ENCODE measurements at places on chromosomes 11 and 22.

GRCh38 chr22:43292630-43293018, 50.5 kb downstream of the SCUBE1 start:
- DNase-seq = no peak

DNA sequence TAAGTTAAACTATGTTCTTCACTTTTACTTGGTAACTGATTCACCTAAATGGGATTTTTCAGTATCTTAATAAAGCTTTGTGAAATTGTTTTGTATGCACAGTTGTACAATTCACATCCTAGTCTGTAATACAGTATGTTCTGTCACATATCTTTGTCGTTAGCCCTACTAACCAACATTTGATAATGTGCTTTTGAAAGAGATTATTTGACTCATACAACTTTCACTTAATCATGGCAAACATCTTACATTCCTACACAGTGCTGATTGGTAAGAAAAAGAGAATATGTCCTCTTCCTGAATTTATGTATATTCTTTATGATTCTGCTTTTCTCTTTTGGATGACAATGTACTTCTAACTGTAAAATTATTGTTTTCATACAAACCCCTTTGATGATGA, 234.5 kb downstream of the METTL15 start:
- no peak for DNase-seq

- no peak for DNase-seq
Measured at GRCh38 chr22:30718491-30718890, 23.8 kb downstream of the OSBP2 start.

DNA sequence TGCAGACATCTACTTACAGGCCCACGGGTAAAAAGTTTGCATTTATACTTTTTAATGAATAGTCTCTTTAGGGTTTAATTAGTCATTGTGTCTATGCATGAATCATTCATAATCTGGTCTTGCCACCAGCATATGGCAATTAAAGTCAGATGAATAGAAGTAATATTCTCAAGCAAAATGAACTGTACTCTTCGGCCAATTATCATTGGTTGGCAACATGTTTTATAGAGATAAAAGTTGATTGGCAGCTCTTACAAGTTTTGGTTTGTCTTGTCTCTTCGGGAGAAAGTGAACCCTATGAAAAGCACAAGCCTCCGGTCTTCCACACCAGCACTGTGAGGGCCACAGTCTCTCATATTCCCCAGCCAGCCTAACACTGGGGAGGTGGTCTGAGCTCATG, 97.8 kb downstream of the OSBP2 start:
- DNase-seq = no peak

GRCh38 chr22:46124383-46125144, 25.8 kb upstream of the PPARA start:
- DNase-seq = no peak

GRCh38 chr11:67054346-67054835, 2.3 kb upstream of the RHOD start:
- no peak for DNase-seq

DNA sequence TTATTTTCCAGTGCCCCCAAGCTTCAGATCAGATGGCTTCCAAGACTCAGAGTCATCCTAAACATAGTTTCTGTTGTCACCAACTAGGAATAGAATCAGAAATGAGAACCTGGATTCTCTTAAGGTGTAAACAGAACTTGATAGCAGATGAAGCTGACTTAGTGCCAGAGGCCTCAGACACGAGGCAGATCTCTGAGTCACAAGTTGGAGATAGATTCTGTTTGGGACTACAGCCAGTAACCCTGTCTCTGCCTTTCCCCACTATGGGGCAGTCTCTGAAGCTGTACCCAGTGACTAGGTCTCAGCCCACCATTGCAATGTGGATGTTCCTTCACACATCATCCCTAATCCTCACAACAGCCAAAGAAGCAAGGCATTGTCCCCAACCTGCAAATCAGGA, 25.4 kb downstream of the NEU3 start:
- no peak for DNase-seq

DNA sequence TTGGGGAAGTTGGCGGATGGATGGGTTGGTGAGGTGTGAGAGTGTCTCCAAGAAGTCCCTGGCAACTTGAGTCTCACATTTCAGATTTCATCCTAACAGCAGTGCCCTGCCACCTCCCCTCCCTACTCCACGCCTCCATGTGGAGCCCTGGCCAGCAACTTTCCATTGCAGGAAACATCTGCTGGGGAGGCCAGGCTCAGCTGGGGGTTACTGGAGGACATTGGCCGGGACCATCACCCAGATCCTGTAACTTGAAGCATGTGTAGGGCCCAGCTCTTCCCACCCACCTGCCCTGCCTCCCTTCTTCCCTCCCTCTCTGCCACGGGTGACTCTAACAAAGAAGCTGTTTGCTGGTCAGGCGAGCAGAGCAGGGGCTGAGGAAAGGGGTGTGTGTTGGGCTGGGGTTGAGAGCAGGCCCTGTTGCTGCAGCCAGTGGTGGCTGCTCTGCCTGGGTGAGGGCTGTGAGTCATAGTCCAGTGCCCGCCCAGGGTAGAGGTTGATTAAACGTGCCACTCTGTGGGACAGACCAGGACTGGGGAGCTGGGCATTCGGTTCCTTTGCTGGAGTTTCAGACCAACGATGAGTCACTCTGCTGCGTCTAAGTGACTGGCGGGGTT, 64.0 kb downstream of the SCN3B start:
- no peak for DNase-seq

DNA sequence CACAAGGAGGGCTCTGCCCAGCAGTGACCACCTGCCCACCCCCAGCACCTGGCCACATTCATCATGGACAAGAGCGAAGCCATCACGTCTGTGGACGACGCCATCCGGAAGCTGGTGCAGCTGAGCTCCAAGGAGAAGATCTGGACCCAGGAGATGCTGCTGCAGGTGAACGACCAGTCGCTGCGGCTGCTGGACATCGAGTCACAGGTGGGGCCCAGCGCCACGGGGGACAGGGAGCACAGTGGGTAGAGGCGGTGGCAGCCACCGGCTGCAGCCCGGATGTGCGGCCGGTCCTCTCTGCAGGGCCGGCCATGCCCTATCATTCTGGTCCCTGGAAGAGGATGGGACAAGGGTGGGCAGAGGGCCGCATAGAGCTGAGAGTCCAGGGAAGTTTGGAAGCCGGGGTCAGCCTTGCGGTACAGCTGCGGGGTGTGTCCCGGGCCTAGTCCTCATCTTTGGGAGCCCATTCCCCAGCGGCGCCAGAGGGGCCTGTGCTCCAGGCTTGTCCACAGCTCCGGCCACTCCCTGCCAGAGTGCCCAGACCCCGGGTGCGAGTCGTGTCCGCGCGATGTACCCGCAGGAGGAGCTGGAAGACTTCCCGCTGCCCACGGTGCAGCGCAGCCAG, 14.1 kb downstream of the EPS8L2 start:
- no peak for DNase-seq

DNA sequence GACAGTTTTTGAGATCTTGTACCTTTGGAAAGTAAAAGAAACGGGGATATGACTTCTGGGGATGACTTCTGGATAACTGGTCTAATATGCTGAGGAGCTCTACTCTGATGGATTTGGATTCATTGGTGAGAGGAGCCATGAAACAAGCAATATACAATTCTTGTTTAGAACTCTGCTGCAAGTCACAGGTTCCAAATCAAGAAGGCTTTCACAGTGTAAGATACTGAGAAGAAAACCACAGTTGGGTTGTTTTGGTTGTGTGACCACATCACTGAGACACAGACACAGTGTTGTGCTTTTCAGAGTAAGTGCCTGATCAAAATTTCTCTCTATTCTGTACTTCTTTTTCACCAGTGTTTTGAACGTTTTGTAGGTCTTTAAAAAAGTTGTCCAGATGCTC, 13.1 kb upstream of the UCP2 start:
- DNase-seq = no peak

- no peak for DNase-seq
Measured at GRCh38 chr11:2290351-2290841, 11.3 kb downstream of the C11orf21 start.

GRCh38 chr11:112806876-112807275, 154.3 kb upstream of the NCAM1 start:
- DNase-seq = no peak

DNA sequence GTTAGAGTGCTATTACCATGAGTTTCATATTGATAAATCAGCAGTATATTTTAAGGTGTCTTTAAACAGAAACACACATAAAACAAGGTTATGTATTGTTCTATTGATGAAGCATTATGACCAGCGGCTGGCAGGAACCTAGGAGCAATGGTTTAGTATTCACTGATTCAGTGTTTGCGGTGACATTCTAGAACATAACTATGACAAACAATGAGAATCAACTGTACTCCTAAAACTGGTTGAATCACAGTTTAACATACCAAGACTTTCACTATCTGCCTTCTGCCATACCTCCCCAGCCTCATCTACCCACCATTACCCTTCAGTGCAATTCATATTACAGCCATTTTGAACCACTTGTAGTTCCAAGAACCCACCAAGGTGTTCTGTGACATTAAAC, 8.8 kb downstream of the HOATZ start:
- no peak for DNase-seq

- DNase-seq = no peak
Measured at GRCh38 chr11:120648771-120649170, 137.2 kb downstream of the GRIK4 start.

GRCh38 chr22:48960980-48961660, 866.6 kb downstream of the BRD1 start:
- no peak for DNase-seq

DNA sequence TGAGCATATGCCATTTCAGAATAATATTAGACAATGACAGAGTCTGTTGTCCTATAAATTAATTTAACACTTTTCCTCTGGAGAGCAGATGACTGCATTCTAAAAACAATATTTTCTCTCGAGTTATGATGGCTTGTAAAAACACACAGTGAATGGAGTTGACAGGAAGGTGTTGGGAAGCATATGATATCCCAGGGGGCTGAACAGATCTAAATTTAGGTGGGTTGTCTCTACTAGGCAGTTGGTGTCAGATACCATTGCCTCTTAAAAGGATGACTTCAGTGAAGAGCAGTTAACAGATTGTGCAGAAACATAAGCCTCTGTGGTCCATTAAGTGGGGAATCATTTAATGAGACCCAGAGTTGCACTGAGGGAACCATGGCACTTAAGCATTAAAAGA, 30.7 kb downstream of the SVIP start:
- no peak for DNase-seq

- no peak for DNase-seq
Measured at GRCh38 chr22:40220316-40221054, 42.8 kb downstream of the TNRC6B start.

- DNase-seq = no peak
Measured at GRCh38 chr11:79212741-79213190, 228.1 kb downstream of the TENM4 start.

DNA sequence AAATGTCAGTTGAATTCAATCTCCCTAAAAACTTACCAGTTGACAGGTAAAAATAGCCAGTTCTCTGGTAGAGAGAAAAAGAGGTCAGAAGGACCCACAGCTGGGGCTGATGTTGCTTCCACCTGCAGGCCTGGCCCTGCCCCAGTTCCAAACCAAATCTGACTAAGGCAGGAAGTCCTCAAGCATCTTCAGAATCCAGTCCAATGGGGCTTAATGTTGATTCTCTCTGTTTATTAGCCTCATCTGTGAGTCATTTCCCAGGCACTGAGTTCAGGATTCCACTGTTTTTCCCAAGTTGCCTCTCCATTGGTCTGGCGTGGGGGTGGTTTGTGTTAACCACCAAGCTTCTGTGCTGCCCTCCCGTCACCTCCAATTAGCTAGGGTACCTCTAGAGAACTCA, 601.8 kb downstream of the INSC start:
- no peak for DNase-seq

Measured in stimulated activated CD4-positive, alpha-beta T cell treated with anti-CD3 and anti-CD28 coated beads, TNF-alpha, amount 100 ng/mL, for 24 hours (primary cell).